ENCODE measurements at places on chromosomes 2 and 18.

DNA sequence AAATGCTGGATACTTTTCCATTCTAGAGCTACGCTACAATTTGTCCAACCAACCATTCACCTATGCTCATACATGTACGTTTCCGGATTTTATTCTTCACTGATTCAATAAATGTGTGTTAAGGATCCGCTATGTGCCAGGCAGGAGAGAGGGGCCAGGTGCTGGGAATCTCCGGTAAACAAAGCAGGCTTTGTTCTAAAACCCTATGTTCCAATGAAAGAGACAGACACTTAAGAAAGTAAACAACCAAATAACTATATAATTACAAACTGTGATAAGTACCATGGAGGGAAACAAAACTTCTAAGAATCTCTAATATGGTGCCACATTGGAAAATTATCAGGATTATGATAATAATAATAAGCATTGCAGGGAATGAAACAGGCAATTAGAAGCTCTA lies 22.2 kb upstream of the POMC start:
- no peak for DNase-seq

- peak; percentile 12 for DNase-seq
Observed at GRCh38 chr2:38997781-38998180, 108.1 kb downstream of the ARHGEF33 start.

DNA sequence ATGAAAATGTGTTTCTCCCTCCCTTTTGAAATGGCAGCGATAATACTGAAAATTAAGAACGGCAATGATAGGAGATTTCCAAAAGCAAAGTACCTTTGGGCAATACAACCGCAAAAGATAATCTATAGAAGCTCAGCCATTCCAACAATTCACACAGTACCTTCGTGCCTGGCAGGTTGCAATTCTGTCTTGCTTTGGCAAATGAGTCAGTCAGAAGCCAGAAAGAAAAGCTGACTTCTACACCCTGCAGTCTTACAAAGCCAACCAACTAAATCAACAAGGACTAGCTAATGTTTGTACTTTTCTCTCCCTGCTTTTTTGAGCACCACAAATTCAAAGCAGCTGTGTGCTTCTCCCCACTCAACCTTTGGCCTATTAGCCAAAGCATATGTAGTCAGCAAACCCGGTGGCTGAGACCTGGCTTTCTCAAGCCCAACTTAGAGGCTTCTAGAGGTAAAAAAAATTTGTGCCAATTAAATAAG lies 25.7 kb upstream of the ID2 start:
- no peak for DNase-seq

DNA sequence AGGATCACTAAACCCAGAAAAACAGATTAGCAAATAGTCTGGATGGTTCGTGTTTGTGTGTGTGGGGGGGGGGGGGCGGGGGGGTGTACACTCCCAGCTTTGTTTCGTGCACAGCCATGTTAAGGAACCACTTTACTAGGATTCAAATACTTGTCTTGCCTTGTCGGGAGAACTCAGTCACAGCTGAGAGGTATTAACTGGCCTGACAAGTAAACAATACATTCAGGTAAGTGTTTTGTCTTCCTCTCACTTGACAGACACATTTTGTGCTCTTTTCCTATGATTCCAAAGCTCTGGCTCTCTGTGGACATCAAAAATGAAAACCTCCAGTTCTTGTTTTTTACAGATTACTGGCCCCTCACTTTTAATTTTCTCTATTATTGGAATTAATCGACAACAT lies 173.5 kb downstream of the LRP1B start:
- DNase-seq, result no peak

GRCh38 chr18:44568986-44569385 lies 111.7 kb upstream of the SETBP1 start:
- DNase-seq, result no peak

DNA sequence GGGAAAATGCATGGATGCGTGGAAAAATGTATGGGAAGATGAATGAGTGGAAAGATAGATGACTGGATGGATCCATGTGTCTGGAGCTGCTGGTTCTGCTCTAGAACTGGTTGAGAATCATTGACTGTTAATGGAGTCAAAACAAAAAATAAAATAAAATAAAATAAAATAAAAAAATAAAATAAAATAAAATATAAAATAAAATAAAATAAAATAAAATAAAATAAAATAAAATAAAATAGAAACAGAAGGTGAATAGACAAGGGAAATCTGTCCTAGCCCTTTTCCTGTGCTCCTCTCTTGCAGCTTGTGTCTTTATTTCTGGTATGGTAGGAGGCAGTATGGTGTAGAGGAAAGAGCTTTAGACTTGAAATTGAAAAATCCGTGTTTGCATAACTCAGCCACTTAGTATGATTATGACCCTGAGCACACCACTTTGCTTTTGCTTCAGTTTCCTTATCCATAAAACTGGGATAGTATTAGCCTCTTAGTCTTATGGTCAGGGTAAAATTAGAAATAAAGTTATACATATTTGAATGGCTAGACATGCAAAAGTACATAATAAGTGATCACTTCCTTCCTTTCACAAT lies 51.0 kb downstream of the PSD4 start:
- no peak for DNase-seq

DNA sequence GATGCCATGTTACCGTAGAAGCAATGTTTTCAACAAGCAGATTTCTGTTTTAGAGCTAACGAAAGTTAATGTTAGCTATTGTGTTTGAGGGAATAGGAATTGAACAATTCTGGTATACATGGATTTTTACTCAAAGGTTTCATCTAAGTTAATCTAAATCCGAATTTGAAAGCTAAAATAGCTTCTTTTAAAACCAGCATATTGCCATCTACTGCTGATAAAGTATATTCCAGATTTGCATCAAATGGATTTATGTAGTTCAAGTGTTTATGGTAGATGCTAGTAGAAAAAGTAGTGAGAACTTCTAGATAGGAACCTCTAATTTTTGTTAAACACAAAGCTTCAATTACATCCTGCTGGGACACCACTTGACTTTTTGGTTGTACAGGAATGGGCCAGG lies 1569.5 kb upstream of the NXPH2 start:
- DNase-seq, result no peak

- DNase-seq, result peak; percentile 22
Observed at GRCh38 chr18:70072678-70073077, 125.0 kb upstream of the CD226 start.

DNA sequence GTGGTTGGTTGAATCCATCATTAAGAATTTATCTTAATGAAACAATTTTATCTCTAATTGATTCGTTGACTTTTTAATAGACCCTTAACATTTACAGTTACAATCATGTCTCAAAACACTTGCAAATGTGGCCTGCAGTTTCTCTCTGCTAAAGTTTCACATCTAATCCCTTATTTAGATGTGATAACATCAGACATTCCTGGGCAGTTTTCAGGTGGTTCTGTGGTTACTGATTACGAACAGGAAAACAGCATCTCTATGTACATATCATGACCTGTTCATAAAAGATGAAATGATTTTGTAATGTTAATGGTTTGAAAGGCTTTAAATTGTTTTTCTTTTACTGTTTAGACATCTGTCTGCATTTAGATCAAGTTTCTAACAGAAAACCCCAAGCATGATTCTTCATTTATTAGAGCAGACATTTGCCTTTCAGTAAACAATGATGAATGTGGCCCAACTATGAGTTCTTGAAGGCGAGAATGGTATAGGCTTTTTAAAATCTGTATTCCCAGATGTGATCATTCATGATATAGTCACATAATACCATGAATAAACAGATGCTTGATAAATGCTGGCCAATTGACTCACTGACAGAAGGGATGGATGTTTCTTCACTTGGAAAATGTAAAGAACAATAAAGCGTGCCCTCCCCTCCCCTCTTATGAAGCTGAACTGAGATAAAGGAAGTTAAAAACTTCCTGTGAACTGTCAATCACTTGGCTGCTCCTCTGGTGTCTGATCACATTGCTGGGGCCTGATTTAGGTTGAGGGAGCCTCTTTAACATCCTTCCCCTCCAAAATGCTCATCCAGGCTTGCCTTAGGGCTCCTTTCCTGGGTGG lies 3.5 kb downstream of the CAPN14 start:
- no peak for DNase-seq

GRCh38 chr2:44009136-44009735 lies 13.4 kb upstream of the LRPPRC start:
- DNase-seq, result no peak

GRCh38 chr2:170428868-170429267 lies 250.9 kb downstream of the MYO3B start:
- no peak for DNase-seq

GRCh38 chr2:47165001-47165555 lies 10.0 kb upstream of the STPG4 start:
- no peak for DNase-seq

- no peak for DNase-seq
Observed at GRCh38 chr2:66874411-66874810, 439.5 kb downstream of the MEIS1 start.

- no peak for DNase-seq
Observed at GRCh38 chr2:209600341-209601171, 171.1 kb upstream of the UNC80 start.

DNA sequence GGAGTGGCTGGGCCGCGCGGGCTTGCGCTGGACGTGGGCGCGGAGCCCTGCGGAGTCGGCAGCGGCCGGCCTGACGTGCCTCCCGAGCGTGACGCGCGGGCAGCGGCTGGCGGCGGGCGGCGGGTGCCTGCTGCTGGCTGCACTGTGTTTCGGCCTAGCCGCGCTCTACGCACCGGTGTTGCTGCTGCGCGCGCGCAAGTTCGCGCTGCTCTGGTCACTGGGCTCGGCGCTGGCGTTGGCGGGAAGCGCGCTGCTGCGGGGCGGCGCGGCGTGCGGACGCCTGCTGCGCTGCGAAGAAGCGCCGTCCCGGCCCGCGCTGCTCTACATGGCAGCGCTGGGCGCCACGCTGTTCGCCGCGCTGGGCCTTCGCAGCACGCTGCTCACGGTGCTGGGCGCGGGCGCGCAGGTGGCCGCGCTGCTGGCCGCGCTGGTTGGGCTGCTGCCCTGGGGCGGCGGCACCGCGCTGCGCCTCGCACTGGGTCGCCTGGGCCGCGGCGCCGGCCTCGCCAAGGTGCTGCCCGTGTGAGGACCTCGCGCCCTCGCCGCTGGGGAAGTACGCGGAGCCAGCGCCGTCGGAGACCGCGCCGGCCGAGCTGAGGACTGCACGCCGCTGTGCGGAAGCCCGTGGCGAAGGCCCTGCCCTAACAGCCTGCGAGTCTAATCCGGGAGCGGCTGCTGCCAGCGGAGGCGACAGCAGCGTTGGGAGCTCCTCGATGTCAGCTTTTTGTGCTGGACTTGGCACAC lies 526 bp downstream of the SFT2D3 start:
- peak; percentile 89 for DNase-seq

DNA sequence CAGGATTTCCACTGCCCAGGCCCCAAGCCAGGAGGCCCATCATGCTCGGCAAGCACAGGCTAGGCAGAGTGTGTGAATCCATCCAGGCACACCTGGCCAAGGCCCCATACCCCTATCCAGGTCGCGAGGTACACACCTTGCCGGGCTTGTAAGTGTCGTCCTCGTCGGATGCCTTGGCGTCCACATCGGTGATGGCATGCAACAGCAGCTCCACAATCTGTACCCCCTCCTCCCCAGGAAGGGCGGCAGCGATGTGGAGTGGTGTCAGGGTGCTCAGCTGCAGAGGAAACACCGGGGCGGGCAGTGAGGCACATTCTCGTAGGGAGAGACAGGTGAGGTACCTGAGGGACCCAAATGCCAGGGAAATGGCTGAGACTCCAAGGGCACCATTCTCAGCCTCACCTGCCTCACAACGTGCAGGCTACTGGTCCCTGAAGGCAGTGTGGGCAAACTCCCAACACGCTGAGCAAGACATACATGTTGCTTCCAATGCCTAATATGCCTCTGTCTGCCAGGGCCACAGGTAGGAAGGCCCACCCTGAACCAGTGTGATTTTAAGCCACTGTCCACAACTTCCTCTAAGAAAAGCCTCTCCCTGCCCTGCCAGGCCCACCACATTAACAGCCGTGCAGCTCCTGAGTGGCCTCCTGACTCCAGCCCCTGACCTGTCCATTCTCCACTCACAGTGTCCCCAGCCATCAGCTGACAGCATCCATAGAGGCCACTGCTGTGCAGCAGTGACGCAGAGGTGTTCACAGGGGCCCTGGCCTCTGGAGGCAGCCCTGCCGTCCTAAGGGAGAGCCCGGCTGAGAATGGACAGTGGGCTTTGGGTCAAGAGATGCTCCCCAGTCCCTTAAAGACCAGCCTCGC lies 44.9 kb downstream of the ANKMY1 start:
- no peak for DNase-seq

DNA sequence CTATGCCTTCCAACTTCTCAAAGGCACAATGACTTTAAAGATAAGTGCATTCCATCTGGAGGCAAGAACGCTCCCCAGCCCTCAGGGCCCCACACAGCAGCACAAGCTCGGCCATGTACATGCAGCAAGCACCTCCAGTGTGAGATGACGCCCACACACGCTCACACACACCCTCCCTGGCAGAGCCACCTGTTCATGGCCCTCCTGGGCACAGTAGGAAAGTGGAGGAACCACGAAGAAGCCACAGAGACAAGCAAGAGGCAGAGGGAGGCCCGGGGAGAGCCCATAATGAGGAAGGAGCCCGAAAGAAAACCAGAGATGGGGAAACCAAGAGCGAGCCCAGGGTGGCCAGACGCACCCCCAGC lies 21.7 kb downstream of the BIN1 start:
- DNase-seq, result peak; percentile 37

GRCh38 chr2:69164061-69164778 lies 151.2 kb downstream of the ANTXR1 start:
- no peak for DNase-seq

DNA sequence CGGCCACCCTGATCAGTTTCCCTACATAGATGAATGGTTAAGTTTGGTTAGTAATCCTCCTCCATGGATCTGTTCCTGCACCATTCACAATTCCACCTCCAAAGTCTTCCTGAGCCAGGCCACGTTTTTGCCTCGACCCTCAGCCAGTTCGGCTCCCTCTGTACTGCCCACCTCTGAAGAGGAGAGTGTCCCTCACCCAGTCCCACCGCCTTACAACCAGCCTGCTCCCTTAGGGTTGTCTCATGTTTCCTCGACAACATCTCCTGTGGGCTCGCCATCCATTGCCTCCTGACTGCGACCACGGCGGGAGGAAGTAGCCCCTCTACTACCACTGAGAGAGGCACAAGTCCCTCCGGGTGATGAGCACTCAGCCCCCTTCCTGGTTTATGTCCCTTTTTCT lies 338.0 kb upstream of the CNTNAP5 start:
- DNase-seq, result no peak

- DNase-seq, result peak; percentile 21
Observed at GRCh38 chr2:225010804-225011203, 31.5 kb downstream of the DOCK10 start.

DNA sequence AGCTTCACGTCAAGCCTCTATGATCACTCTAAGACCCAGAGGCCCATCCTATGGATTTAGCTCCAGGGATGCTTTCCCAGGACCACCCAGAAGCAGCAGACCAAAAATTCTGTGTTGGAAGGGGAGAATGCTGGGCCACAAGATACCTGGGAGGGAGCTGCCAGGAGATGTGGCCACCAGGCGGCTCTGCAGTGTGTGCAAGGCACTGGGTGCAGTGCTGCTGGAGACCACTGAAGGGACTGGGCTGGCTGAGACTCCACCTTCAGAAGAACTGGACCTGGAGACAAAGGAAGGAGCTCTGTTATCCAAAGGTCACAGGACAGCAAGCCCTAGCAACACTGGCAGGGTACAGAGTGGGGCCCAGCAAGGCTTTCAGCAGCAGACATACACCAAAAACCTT lies 34.0 kb downstream of the KANSL3 start:
- DNase-seq, result no peak

- DNase-seq, result no peak
Observed at GRCh38 chr2:194060269-194060668, 1596.8 kb upstream of the SLC39A10 start.

All from hematopoietic multipotent progenitor cell treated with erythropoietin and hydrocortisone succinate and interleukin-3 and kit ligand, for 6 days (in vitro differentiated cells).